ENCODE measurements at places on chromosomes 3 and 15.

- DNase-seq, result no peak
Observed at GRCh38 chr15:93042691-93043378, 46.2 kb downstream of the RGMA start.

DNA sequence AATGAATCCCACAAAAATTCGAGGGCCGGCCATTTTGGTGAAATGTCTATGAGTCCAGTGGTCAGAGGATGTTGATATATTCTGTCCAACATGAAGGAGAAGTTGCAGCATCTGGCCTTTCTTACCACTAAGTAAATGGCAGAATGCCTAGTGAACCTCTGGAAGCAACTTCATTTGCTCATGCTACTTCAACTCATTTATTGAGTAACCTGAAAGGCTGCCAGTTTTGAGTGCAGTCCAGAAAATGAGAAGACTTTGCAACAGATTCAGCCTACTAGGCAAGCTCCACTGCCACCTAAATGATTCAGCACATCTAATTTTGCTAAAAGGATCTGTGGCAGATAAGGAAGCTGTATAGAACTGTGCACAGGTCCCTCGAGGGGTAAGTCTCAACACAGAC is 265.0 kb downstream of the OPA1 start:
- DNase-seq, result no peak

DNA sequence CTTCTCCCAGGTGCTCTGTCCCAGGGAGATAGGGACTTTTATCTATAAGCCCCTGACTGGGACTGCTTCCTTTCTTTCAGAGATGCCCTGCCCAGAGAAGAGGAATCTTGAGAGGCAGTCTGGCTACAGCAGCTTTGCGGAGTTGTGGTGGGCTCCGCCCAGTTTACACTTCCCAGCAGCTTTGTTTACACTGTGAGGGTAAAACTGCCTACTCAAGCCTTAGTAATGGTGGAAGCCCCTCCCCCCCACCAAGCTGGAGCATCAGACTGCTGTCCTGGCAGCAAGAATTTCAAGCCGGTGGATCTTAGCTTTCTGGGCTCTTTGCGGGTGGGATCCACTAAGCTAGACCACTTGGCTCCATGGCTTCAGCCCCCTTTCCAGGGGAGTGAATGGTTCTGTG is 253.8 kb upstream of the ARL6 start:
- no peak for DNase-seq

- DNase-seq, result no peak
Observed at GRCh38 chr15:70327328-70327855, 229.7 kb upstream of the TLE3 start.

DNA sequence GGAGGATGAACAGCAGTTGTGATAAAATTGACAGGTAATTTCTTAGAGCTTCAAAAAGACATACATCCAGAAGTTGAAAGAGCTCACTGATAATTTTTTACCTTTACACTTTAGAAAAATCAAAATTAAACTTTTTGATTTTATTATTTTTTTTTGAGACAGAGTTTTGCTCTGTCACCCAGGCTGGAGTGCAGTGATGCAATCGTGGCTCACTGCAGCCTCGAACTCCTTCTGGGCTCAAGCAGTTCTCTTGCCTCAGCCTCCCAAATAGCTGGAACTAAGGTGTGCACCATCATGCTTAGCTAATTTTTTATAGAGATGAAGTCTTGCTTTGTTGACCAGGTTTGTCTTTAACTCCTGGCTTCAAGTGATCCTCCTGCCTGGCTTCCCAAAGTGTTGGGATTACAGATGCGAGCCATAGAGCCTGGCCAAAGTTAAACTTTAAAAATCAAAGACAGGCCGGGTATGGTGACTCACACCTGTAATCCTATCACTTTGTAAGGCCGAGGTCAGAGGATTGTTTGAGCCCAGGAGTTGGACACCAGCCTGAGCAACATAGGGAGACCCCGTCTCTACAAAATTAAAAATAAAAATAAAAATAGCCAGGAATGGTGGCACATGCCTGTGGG is 21.7 kb downstream of the PLA2G4F start:
- DNase-seq, result no peak

- peak; percentile 73 for DNase-seq
Observed at GRCh38 chr15:72222393-72222792, 8.6 kb downstream of the PKM start.

GRCh38 chr15:30038667-30039523 is 43.9 kb upstream of the GOLGA8J start:
- no peak for DNase-seq

GRCh38 chr3:123082370-123083065 is 15.7 kb downstream of the PDIA5 start:
- no peak for DNase-seq

DNA sequence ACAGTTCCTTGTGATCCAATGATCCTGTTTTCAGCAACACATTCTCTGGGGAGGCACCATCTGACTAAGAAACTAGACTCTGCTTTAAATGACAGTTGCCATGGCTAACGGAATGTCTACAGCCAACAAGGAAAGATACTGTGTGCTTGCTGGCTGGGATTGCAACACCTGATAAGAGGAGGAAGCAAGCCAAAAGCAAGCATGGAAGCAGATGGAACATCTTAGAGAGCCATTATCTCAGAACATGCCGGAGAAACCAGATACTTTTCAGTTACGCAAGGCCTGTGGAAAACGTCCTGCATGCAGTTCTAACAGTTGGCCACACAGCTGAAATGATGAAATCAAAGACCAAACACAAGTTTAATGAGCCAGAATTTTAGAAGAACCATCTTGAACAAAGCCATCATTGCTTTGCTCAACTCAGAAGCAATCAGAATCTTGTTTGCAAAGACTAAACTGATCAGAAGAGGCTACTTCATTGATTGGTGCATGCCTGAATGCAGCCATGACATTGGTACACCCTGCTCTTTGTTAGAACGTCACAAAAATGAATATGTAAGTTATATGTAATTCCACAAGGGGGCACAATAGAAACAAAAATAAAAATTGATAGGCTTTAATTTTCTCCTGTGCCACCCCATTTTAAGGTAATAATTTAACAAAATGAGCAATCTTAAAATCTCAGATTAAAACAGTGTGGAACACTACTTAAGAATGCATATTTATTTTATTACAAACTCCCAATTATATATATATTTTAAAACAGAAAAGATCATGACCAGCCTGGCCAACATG is 50.8 kb downstream of the GXYLT2 start:
- peak; percentile 59 for DNase-seq

DNA sequence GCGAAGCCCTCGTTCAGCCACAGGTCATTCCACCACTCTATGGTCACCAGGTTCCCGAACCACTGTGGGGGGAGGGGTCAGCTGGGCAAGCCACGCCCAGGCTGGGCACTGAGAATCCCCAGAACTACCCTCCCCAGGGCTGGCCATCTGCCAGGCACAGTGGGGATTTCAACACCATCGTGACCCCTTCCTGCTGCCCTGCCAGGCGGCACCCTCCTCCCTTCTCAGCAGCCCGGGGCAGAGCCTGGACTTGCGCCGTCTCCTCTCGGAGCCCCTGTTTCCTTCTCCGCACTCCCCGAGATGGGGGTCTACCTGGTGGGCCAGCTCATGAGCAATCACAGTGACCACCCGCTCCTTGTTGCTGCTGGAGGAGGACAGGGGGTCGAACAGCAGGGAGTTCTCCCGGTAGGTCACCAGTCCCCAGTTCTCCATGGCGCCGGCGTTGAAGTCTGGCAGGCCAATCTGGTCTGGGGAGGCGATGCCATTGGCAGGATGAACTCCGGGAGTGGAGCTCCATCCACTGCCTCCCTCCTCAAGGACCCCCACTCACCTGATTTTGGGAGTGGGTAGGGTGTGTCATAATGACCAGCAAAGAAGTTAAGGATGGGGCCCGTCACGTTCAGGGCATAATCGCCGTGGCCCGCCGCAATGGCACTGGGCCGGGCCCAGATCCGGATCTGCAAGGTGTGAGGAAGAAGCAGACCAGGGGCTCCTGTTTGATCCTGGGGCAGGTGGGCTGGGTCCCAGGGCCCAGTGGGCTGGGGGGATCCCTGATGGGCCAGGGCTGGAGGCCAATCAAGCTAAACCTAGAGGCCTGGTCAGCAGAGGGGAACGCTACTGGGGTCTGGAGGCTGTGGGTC is 10.5 kb downstream of the ANPEP start:
- DNase-seq, result no peak

GRCh38 chr3:98596541-98597500 is 3.4 kb upstream of the CPOX start:
- DNase-seq, result no peak

GRCh38 chr3:18797378-18797777 is 350.9 kb upstream of the KCNH8 start:
- DNase-seq, result no peak

DNA sequence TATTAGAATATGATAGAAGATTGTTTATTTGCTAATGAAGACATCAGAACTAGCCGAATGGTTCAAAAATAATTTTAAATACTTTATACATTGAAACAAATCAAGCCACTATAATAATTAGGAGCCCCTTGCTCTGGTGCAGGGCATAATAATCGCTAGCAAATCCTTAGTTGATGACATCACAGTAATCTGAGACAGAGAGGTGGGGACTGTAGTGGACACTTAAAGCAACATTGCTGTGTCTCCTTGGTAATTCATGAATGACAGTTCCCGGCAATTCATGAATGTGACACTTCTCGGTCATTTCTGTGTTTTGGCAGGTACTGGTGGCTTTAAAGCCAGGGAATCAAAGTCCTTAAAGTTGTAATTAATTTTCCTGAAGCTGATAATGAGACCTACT is 114.3 kb downstream of the PPM1L start:
- DNase-seq, result no peak

DNA sequence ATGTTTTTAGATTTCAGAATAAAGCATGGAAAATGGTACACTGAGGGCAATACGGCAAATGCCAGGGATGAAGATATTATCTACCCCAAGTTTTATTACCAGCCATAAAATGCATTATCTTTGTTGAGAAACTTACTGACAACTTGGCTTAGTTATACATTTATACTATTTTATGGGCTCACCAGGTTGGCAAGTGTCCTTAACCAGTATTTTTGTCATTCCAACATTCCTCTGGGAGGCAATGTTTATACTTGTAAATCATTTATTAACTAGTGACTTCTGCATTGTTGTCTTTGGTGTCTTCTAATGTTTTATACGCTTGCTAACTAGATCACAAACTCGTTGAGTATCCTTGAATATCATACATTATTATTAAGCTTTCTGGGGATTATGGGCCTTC is 18.0 kb upstream of the ADGRG7 start:
- DNase-seq, result no peak

GRCh38 chr15:20353966-20354883 is 187.4 kb downstream of the GOLGA6L6 start:
- no peak for DNase-seq

DNA sequence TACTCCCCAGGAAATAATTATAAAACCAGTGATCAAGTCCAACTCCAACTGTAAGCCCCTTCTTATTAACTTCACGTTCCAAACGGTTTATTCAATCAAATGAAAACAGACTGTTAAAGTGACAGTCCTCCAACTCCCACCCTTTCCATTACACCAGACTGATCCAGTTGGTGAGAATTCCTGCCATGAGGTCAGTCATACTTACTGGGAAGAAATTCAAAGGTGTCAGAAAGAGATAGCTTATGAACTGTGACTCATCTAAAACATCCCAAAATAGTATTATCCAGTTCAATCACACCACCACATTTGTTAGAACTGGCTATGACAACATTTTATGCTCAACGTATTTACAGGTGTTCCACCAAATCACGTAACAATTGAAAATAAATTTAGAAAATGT is 19.5 kb downstream of the SMARCC1 start:
- DNase-seq, result no peak

GRCh38 chr15:90003736-90004135 is 2.6 kb downstream of the ZNF710 start:
- DNase-seq, result no peak

DNA sequence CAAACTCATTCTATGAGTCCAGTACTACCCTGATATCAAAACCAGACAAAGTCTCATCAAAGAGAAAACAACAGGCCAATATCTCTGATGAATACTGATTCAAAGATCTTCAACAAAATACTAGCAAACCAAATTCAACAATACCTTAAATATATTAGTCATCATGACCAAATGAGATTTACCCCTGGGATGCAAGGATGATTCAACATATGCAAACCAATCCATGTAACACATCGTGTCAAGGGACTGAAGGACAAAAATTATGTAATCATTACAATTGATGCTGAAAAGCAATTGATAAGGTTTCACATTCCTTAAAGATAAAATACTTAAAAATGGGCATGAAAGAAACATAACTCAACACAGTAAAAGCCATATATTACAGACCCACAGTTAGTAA is 1476.9 kb downstream of the SI start:
- no peak for DNase-seq

- no peak for DNase-seq
Observed at GRCh38 chr15:80614711-80615360, 80.3 kb upstream of the ABHD17C start.

DNA sequence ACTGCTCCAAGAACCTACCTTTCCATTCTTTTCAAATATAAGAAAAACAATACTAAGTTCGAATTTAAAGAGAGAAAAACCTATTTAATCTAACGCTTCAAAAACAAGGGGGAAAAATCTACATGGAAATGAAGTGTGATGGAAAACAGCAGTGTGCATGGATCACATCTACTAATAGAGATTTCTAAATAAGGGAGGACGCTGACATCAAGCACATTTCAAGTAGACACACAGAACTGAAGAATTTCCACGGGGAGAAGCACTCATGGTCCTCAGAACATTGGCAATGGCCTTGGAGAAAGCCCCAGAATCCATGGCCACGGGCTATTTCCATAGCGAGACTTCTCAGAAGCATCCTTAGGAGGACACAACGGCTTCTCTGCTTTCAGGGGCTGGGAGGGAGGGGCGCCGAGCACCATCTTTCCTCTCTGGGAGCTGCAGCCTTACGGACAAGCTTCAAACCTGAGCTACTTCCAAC is 1.0 kb downstream of the TASOR start:
- no peak for DNase-seq

DNA sequence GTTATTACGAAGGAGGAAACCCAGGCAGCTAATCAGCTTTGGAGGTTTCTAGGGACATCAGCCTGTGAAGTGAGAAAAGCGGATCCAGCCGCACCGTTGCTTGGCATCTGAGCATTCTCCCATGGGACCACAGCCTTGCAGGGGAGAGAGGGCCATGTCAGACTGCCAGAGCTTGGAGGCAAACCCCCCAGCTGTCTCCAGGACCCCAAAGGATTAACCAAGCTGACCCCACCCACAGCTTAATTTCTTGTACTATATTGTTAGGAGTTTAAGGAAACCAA is 5.1 kb downstream of the IGDCC3 start:
- no peak for DNase-seq

DNA sequence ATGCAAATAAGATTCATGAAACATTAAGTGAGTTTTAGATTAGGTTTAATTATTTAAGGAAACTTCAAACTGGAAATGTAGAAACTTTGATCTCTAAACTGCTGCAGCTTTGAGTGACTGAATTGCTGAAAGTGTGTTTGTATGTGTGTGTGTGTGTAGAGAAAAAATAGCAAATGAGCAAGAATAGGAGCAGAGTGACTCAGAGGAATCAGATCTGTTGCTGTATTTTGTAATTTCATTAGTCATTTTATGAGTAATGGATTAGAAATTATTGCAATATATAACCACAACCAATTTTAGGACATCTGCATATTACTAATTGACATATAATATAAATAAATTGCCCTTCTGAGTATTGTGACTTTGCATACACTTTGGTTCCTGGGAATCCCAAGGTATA is 52.8 kb upstream of the SLC9A9 start:
- DNase-seq, result no peak

Data from HS-27A (cell line).